ENCODE measurements at places on chromosomes 5 and 9.

DNA sequence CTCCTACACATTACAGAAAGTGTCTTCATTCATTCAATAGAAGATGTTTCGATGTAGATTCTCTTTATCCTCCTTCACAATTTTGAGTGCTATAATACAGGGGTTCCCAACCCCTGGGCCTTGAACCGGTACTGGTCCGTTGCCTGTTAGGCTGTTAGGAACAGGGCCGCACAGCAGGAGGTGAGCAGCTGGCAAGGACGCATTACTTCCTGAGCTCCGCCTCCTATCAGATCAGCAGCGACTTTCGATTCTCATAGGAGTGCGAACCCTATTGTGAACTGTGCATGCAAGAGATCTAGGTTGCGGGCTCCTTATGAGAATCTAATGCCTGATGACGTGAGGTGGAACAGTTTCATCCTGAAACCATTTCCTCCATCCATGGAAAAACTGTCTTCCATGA lies 153.0 kb upstream of the SMC2 start:
- DNase-seq, result no peak

DNA sequence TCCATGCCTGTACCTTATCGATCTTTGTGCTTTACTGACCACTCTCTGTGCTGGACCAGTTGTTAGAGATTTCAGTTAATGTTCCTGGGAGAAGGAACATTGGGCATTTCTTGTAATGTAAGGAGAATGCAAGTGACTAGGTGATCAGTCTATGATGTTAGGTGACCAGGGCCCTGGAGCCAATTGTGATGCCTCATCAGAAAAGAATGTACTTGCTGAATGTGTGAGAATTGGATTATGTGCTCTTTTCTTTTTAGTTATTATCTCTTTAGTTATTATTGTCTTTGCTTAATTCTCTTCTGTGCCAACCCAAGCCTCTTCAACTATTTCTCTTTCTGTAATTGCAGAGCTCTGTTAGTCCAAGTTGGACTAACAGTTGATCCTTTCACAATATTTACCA lies 92.9 kb downstream of the LRRC70 start:
- DNase-seq, result no peak

- DNase-seq, result no peak
These were observed 183.0 kb upstream of the TRIM32 start for GRCh38 chr9:116504081-116504480.

DNA sequence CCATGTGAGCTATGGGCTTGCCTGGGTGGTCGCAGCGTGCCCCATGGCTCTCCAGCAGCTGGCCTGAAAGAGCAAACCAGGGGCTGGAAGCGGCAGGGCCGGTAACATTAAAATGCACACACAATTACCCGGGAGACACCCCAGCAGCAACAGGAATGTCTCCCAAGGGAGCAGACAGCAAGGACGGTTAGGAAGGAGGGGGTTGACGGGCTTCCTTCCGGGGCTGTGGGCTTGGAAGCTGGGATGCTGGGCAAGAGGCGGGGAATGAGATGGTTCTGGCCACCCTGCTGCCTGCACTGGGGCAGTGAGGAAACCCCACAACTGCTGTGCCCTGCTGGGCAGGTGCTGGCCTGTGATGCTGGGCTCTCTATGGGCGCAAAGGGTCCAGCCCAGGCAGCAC lies 71.8 kb upstream of the ADAMTS2 start:
- DNase-seq, result no peak

DNA sequence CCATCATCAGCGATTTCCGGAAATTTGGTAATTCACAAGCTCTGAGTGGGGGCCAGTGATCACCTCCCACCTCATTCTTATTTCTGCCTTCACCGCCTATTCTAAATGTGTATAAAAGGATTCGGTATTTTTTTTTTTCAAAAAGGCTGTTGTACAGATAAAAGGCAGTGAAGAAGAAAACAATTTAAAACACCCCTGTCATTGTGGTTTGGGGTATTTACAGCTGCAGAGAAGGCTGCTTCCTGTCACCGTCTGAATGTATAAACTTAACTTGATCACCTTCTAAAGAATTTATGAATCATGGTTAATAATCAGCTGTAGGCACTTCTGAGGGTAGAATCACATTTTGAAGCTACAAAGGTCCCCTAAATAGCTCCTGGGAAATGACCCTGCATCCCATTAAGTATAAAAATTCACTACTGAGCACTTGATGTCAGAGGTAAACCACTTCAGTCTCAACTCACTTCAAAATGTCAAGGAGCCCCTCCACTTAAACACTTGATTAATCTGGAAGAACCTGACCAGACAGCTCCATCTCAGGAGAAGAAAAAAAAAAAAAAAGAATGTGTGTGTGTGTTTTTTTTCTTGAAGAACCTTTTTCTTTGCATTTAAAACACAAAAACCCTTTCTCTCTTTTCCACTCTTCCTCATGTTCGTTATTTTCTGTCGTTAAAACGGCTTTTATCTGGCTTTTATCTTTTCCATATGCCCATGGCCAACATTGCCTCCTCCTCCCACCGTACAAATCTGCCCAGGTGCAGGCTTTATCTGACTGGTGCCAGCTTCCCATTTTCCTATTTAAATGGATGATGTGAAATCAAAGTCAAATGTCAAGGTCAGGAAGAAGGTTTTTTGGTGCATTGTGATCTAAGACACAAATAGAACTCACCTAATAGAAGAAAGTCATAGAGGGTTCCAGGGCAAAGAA lies 291.2 kb downstream of the IRX1 start:
- no peak for DNase-seq

GRCh38 chr9:17761984-17762676 lies 183.3 kb downstream of the SH3GL2 start:
- no peak for DNase-seq

- DNase-seq, result no peak
These were observed 65.1 kb downstream of the VAV2 start for GRCh38 chr9:133927041-133927440.

- DNase-seq, result no peak
These were observed 10.4 kb upstream of the PTGES start for GRCh38 chr9:129762985-129763926.

GRCh38 chr9:77005216-77005615 lies 14.2 kb upstream of the FOXB2 start:
- no peak for DNase-seq

DNA sequence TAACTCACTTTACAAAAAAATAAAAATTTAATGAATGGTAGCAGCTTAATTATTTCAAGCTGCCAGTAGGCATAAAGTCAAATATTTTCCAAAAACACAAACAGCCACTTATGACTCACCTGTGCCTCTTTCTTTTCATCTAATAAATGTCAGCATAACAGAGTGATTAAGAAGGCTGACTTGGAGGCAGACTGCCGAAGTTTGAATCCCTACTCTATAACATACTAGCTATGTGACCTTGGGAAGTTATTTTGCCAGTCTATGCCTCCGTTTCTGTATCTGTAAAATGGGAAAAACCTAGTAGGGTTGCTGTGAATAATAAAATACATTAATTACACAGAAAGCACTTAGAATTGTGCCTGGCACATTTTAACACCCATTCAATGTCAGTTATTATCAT lies 33.8 kb downstream of the FANCC start:
- DNase-seq, result no peak

- DNase-seq, result no peak
These were observed 37.7 kb upstream of the IL7R start for GRCh38 chr5:35819026-35819425.

DNA sequence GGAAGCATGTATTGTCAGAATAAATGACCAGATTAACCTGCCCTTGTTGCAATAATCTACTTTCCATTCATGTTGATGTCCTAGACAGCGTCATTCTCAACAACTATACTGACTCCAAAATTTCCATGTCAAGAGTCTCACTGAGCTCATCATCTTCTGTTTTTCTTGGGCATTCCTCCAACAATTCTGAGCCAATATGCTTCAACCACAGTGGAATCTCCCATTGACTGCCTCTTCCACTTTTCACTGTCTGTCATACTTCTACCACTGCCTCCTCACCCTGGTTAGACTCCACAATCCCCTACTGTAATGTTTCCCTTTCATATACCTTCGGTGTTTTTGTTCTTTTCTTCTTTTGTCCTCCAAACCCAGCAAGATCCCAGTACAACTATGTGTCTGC lies 162.8 kb downstream of the TLE1 start:
- DNase-seq, result no peak

DNA sequence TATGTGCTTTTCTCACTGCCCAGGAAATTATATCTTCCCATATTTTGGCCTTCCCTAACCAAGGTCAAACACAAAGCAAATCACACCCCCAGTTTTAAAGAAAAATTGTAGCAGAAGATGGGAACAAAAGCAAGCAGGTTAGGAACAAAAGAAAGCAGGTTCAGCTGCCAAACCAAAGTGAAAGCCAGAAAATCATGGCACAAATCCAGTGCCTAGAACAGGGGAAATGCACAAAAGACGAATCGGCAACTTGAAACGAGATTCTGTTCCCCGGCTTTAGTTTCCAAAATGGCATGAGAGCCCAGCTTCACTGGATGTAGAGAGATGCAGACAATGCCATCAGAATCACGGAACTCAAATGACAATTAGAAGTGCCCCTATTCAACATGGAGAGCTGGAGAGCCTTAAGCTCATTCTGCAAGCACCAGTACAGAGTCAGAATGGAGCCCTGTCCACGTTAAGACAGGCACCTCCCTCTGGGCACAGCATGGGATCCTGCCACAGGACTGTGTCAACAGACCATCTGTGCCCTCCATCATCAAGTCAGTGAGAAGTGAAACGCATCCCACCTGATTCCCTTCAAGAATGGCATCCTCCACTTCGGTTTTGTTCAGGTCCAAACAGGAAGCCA lies 13.8 kb downstream of the DNAH5 start:
- no peak for DNase-seq

GRCh38 chr9:116691607-116692006 lies 4.5 kb downstream of the TRIM32 start:
- no peak for DNase-seq

GRCh38 chr5:398475-399295 lies 44.3 kb upstream of the EXOC3 start:
- DNase-seq, result no peak

DNA sequence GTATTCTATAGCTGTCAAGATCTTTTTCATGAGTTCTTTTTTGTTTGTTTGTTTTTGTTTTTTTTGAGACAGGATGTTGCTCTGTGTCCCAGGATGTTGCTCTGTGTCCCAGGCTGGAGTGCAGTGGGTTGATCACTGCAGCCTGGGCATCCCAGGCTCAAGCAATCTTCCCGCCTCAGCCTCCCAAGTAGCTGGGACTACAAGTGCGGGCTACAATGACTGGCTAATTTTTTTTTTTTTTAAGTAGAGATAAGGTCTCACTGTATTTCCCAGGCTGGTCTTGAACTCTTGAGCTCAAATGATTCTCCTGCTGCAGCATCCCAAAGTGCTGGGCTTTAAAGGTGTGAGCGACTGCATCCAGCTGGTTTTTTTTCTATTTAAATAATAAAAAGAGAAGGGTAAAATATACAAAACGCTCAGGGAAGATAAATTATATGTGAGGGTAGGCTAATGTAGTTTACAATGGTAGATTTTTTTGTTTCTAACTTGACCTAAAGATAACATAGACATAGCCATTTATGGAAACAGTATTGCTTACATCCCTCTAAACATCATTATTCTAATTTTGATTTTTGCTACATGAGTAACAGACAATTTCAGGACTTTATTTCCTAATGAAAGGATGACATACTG lies 21.9 kb downstream of the ERBIN start:
- DNase-seq, result no peak

- no peak for DNase-seq
These were observed 28.0 kb upstream of the LRRC14B start for GRCh38 chr5:163338-163620.

DNA sequence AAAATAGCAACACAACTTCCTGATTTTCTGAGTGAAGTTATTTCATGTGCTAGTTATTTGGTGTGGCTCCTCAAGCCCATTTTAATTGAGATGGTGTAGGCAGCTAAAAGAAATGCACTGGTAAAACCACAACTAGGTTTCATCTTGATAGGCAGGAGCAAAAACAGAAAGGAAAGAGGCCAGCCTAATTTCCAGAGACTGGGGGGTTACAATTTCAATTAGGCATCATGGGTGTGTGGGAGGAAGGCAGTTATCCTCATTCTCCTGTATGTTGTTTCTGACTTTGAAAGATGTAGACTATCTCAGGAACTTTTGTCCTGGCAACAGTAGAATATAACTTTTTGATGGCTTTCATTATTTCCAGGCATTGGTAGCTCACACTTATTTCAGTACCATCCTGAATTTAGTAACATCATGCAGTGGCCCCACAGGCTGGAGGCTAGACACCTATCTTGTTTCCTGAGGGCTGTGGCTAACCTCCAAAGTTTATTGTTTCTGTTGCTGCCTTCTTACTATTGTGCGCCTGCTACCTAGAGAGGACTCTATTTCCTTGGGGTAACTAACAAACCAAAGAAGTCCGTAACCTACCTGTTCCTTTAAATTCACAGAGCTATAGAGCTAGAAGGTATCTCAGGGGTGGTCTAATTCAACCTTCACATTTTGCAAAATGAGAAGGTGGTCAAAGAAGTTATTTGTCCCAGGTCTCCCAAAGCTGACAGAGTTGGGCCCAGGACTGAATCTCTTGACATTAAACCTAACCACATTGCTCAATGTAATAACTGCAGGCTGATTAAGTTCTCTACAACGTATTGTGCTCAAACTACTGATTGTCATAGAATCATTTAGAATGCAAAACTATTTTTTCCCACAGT lies 42.4 kb downstream of the FYB1 start:
- DNase-seq, result peak; percentile 39

DNA sequence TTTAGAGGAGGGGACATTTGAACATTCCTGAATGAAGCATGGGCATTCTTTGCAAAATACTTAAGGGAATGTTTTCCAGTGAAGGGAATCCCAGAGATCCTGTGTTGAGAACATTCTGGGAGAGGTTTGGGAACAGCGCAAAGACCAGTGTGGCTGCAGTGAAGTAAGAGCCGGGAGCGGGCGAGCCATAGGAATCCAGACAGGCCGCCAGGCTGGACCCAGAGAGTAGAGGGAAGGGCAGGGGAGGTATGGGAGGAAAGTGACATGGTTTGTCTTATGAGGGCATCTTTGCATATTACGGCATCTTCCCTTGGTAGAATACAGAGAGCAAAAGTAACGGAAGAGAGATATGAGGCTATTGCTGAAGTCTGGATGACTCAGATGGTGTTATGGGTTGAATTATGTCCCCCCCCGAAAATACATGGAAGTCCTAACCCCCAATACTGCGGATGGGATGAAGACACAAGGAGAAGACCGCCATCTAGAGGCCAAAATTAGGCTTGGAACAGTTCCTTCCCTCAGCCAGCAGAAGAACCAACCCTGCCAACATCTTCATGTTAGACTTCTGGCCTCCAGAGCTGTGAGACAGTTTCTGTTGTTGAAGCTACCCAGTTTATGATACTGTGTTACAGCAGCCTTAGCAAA lies 268.2 kb downstream of the MAST4 start:
- no peak for DNase-seq

- DNase-seq, result no peak
These were observed 6.2 kb downstream of the COX7C start for GRCh38 chr5:86623785-86624483.

GRCh38 chr9:1009101-1009707 lies 32.7 kb downstream of the DMRT3 start:
- peak; percentile 42 for DNase-seq

DNA sequence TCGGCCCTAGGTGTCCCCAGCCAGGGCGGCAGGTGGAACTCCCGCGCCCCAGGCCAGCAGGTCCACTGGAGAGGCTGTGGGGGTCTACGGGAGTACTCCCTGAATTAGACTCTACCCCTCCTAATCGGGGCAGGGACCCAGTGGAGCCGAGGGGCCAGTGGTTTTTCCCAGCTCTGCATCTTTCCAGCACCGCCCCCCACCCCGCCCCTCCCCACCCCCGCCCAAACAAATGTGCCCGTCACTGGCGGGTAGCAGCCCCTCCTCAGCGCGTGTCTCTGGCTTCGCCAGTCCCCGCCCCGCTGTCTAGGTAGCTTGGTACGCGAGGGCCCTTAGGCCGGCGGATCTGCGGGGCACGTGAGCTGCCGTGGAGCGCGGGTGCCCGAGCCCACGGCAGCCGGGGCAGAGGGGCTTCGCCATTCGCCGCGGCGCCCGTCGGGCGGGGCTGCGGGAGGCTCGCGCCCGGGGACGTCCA lies 7.0 kb downstream of the UNC5A start:
- DNase-seq, result no peak

Measured in effector CD4-positive, alpha-beta T cell (primary cell).